ENCODE measurements at places on chromosomes 1 and 21. TPM values are rescaled to one million over a fixed set of nuclear protein-coding genes. Genes with fewer than 3 reads are reported as not detected.

ASCL5 gene
- 0.62 TPM for total RNA-seq

AKNAD1 gene
- total RNA-seq: not detected

NPR1 gene
- 0.12 TPM for total RNA-seq

ADAMTS4 gene
- total RNA-seq: 0.95 TPM

TAF13 gene
- 6.3 TPM for total RNA-seq

C8A gene
- not detected for total RNA-seq

RBM34 gene
- 49.8 TPM for total RNA-seq

NECAP2 gene
- total RNA-seq: 81.4 TPM

RHEX gene
- not detected for total RNA-seq

F3 gene
- 0.92 TPM for total RNA-seq

HMGB4 gene
- not detected for total RNA-seq

TDRD10 gene
- total RNA-seq: 0.17 TPM

OLFML3 gene
- 0.49 TPM for total RNA-seq

TCHHL1 gene
- not detected for total RNA-seq

CYP4A11 gene
- not detected for total RNA-seq

ARMH1 gene
- 2.2 TPM for total RNA-seq

LAD1 gene
- total RNA-seq: 6.1 TPM

GOLT1A gene
- not detected for total RNA-seq

TNFRSF18 gene
- 1.2 TPM for total RNA-seq

FASLG gene
- total RNA-seq: not detected

OPRD1 gene
- not detected for total RNA-seq

NUCKS1 gene
- total RNA-seq: 142 TPM

NCF2 gene
- not detected for total RNA-seq

LAX1 gene
- not detected for total RNA-seq

TMEM52 gene
- 5.3 TPM for total RNA-seq

PUSL1 gene
- total RNA-seq: 66.7 TPM
